ENCODE measurements at places on chromosomes 5 and 9.

- no peak for DNase-seq
These were observed 12.6 kb downstream of the FOXD1 start for GRCh38 chr5:73435759-73436534.

DNA sequence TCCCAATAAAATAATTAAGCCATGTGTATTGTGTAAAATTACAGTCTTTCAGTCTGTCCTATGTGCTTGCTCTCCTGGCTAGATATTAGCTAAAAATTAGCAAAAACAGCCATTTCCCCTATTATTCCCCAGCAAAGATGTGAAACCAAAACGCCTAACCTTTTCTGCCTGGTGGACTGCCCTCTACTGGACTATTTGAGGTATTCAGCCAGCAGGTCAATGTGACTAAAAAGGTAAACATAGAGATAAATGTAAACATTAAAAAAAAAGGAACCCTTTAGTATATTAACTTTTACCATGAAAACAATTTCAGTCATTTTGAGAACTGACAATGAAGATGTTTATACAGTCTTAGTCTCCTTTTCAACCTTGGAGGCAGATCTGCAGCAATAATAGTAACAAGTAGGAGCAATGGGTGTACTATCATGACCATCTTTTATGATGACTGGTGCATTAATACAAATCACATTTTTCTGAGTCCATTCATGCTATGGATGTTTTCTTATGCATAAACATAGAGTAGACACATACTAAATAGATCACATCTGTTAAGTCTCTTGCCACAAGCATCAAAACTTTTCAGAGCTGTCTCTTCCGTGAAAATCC, 10.1 kb downstream of the ATG12 start:
- no peak for DNase-seq

- DNase-seq, result no peak
These were observed 45.2 kb downstream of the RNF130 start for GRCh38 chr5:180026320-180026719.

GRCh38 chr5:118366429-118366828, 621.9 kb downstream of the DTWD2 start:
- DNase-seq, result no peak

DNA sequence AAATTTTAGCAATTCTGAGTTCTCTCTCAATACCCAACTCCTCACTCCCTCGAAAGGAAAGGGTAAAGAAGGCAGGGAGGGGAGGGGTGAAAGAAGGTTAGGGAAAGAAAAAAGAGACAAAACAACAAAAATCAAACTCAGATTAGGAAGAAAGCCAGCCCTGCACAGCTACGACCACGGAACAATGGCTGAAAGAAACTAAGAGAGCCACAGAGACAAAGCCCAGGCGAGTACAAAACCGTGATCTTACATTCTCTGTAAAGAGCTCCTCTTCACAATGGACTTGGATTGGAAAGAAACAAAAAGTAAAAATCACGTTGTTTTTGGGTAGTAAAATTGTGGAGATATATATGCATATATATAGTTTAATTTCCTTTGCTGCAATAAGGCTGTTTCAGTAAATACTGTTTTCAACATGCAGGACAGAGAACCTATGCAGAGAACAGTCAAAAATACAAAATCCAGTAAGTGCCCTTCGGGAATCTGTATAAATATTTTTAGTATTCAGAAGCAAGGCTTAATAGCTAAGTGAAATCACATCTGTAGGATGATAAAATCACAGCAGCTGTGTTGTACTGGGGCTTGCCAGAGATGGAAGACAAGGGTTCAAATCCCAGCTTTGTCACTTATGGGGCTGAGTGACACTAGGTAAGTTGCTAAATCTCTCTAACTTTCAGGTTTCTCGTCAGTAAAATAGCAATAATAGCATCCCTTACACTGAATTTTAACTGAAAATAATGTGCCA, 16.9 kb downstream of the PSMB7 start:
- DNase-seq, result no peak

- no peak for DNase-seq
These were observed 26.0 kb upstream of the SVEP1 start for GRCh38 chr9:110605565-110605964.

- DNase-seq, result no peak
These were observed 117.6 kb upstream of the ANKRD55 start for GRCh38 chr5:56350597-56351170.

DNA sequence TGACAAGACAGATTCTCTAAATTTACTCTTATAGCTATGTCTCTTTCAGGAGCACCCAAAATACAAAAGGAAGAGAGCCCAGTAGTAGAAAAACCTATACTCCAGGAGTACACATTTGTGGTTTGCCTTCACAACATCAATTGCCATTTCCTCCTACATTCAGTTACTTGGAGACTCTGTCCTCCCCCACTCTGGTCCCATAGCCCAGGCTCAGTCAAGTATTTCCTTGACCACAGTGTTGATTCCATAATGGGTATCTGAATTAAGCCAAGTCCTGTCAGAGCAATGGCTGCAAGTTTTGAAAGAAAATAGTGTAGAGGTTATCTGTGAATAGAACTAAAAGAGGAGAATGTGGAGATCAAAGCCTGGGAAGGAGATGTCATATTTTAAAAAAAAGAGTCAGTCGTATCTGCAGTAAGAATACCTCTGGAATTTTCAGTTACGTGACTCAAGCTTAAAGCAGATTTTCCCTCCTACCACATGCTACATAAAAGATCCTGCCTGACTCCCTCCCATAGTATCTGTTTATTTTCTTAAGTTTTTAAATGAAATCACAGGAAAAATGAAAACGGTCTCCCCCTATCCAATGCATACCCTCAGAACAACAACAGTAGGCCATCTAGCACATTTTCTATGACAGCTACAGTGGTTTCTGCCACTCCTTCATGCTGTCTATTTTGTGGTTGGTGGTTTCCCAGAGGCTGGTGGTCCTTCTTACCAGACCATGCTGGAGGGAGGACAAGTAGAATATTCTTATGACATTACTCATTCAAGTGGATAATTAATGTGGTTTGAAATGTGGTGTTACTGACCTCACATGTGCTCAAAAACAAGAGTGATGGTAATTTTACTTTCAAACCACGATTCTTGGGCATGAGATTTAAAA, 249.7 kb upstream of the TMEM161B start:
- DNase-seq, result no peak

GRCh38 chr5:135724617-135725016, 109.8 kb upstream of the SLC25A48 start:
- no peak for DNase-seq

DNA sequence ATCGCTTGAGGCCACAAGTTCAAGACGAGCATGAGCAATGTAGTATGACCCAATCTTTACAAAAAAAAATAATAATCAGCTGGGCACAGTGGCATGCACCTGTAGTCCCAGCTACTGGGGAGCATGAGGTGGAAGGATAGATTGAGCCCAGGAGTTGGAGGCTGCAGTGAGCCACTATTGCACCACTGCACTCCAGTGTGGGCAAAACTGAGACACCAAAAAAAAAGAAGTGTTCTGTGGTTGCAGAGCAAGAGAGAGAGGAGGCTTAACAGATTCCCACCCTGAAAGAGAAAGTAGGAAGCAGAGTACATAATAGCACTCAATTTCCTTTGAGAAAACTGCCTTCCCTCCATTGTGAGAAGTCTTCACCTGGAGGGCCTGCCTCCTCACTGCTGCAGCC, 52.6 kb downstream of the ALDH7A1 start:
- DNase-seq, result no peak

DNA sequence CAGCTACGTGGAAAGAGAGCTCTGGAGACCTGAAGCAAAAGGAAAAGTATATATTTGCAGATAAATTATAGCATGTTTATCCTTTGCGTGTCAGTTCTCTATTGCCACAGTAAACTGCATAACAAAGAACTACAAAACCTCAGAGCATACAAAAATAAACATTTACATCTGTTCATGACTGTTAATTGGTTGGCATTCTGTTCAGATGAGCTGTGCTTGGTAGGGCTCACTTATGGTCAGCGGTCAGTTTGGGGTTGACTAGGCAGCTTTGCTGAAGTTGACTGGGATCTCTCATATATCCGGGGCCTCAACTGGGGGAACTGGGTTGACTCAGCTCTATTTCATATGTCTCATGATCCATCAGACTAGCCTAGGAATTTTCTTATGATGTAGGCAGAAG, 257.7 kb downstream of the TLE1 start:
- no peak for DNase-seq
